Non-pigmented ciliary epithelial cell (primary cell): ENCODE measurements at places on chromosomes 2 and 18.

DNA sequence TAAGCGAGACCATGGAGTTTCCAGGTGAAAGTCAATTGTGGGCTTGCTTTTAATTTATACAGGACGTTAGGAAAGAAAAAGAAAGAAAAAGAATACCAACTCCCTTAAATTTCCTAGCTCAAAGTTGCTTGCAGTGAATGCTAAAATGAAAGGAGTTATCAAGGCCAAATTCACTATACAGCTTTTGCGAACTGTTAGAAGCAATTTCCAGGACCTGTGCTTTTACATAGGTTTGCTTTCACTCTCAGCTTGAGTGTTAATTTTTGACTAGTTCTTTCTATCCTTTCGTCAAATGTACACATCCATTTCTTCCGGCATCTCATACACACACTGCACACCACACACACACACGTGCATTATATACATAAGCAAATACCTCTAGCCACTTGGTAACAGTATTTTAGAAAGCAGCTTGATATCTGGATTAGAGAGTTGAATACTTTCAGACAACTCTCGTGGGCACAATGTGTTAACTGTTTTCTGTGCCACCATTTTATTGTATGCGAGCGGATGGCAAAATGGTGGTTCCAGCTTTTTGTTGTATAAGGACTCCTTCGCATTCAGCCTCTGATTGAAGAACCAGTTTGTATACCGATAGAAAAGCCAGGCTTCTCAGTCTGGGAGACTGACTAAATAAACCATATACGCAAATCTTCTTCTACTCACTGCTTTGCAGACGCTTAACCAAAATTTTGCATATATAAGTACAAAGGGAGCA lies 381.8 kb downstream of the MTX2 start:
- DNase-seq, result no peak

DNA sequence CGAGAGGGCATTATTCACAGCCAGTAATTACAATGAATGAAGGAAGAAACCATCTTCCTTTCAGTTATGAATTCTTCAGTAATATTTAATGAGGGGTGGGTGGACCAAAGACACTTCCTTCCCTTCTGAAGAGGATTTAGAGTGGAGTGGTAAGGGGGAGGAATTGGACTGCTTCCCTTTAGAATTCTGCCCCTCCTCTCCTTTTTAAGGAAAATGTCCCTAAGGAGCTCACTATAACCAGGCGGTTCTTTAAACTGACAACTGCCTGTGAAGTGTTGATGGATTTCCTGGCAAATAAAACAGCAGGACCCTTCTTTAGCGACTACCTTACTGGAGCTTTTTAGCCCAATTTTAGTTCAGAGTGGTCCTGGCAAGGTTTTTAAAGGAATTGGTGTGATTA lies 86.4 kb downstream of the LIMS1 start:
- DNase-seq, result no peak

DNA sequence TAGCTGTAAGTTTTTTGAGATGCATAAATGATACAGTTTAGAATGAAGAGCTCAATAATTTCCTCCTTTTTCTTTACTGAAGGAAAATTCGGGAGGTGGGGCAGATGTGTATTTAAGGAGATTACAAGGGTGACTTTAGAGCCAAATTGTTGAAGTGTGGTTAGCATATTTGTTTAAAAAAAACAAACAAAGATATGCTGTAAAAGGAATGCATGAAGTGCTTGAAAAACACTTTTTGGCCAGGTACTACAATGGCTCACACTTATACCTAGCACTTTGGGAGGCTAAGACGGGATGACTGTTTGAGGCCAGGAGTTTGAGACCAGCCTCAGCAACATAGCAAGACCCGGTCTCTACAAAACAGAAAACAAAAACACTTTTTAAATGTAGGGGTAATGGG lies 38.4 kb downstream of the CD302 start:
- DNase-seq, result no peak

DNA sequence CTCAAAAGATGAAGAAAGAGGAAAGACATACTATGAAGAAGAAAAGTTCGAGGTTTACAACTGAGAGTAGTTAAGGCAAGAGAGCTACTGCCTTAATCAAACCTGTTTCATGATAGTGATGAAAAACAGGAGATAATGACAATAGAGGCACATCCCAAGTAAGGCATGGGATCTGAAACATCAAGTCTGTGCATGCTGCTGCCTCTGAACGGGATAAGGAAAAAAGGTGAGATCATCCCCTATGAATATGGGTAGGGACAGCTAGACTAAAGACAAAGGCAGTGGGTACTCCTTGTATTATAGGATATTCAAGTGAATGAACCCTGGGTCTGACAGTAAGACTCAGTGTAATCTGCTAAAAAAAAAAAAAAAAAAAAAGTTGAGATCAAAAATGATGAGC lies 3.0 kb downstream of the EXOC6B start:
- DNase-seq, result no peak

- DNase-seq, result no peak
Measured at GRCh38 chr2:7593360-7593759, 676.1 kb downstream of the RNF144A start.

DNA sequence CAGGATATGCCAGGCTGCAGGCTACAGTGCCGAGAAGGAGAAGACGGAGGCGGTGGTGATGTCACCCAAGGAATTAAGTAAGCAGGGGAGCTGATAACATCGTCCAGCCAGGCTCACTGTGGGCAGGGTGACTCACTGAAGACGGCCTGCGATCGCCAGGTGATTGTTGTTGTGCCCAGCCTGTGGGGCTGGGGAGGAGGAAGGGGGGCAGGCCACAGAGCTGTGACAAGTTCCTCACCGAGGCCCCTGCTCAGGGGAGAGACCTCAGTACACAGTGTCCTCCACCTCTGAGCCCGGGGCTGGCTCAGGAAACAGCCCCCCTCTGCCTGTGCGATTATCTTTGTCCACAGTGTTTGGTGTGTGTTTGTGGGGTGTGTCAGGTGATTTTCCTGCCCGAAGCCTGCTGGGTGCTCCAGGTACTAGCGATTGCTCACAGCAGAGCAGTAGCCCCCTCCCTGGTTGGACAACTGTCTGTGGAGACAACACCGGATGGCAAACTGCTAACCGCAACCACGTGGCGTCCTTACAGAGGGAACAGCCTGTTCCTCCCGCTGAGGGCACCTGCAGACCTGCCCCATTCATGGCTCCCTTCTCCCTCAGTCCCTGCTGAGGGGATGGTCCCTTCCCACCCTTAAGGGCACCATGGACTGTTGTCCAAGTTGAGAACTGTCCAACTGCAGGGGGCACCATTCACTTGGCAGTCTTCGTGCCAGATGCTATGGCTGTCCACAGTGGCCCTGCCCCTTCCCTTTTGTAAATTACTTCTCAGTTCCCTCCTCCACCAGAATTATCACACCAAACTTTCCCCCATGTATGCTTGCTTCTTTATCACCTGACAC lies 95.1 kb downstream of the ZFP36L2 start:
- DNase-seq, result peak; percentile 77

DNA sequence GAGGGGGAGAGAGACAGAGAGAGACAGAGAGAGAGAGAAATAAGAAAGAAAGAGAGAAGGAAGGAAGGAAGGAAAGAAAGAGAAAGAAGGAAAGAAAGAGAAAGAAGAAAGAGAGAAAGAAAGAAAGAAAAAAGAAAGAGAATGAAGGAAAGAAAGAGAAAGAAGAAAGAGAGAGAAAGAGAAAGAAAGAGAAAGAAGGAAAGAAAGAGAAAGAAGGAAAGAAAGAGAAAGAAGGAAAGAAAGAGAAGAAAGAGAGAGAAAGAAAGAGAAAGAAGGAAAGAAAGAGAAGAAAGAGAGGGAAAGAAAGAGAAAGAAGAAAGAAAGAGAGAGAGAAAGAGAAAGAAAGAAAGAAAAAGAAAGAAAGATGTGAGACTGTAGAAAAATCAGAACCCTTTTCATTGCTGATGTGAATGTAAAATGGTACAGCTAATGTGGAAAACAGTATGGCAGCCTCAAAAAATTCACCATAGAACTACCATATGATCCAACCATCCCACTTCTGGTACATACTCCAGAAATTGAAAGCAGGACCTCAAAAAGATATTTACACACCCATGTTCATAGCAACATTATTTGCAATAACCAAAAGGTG lies 203.4 kb upstream of the POU3F3 start:
- no peak for DNase-seq

DNA sequence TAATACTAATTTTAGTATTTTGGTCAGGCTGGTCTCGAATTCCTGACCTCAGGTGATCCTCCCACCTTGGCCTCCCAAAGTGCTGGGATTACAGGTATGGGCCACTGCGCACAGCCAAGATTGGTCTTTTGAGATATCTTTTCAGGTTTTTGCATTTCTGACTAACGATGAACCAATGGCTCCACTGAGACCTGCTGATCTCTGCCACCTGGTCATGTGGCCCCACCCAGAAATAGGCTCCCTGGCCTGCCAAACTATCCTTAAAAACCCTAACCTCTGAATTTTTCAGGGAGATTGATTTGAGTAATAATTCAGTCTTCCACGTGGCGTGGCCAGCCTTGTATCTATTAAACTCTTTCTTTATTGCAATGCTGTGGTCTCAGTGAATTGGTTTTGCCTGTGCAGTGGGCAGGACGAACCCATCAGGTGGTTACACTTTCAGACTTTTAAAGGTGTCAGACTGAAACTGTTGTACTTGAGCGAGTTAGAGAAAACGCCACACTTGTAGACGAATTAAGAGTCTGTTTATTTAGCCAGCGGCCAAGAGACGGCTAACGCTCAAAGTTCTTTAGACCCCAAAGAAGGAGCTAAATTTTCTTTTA lies 85.8 kb upstream of the MSH6 start:
- no peak for DNase-seq

GRCh38 chr2:149739883-149740265 lies 152.3 kb upstream of the MMADHC start:
- DNase-seq, result no peak

- no peak for DNase-seq
Measured at GRCh38 chr2:103792042-103792441, 1030.2 kb downstream of the TMEM182 start.

DNA sequence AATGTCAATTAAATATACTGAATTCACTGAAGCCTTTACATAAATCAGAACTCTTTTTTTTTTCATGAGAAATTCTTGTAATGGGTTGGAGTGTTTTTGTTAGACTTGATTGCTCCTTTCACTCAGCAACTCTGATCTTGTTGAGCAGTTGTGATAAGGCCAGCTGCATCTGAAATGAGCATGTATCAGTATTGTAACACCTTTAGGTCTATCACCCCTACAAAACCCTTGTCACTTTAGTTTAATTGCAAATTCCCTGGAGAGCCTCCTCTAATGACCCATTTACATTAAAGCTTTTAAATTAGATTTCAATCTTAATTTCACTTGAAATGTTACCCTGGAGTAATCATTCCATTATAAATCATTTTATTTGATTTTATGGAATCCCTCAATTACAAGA lies 346.8 kb upstream of the TCF4 start:
- DNase-seq, result no peak

- no peak for DNase-seq
Measured at GRCh38 chr18:354471-354870, 86.6 kb upstream of the THOC1 start.

GRCh38 chr18:8816816-8817215 lies 111.5 kb downstream of the MTCL1 start:
- DNase-seq, result peak; percentile 76

DNA sequence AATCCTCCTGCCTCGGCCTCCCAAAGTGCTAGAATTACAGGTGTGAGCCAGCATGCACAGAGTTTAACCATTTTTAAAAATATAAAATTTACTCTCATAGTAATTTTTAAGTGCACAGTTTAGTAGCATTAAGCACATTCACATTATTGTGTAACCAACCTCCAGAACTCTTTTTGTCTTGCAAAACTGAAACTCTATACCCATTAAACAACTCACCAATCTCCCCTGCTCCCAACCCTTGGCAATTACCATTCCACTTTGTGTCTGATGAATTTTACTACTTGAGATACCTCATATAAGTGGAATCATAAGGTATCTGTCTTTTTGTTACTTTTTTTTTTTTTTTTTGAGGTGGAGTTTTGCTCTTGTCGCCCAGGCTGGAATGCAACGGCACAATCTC lies 112.5 kb downstream of the BMPR2 start:
- no peak for DNase-seq

DNA sequence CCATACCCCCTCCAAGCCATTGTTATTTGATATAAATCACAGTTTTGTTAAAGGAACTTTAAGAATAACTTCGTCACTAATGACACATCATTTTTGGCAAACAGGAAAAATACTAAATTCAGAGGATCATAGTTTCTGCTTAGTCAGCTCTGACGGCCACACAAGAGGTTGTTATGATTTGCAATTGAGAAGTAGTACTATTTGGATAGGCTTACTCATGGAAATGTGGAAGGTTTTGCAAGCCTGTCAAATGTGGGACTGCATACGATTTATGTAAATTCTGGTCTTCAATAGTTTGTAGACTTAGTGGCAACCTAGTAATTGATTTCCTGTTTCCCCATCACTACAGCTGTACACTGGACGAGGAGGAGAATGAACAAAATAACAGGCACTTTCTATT lies 108.1 kb downstream of the ARHGEF33 start:
- peak; percentile 78 for DNase-seq

GRCh38 chr2:120955427-120955826 lies 219.8 kb downstream of the GLI2 start:
- DNase-seq, result no peak

DNA sequence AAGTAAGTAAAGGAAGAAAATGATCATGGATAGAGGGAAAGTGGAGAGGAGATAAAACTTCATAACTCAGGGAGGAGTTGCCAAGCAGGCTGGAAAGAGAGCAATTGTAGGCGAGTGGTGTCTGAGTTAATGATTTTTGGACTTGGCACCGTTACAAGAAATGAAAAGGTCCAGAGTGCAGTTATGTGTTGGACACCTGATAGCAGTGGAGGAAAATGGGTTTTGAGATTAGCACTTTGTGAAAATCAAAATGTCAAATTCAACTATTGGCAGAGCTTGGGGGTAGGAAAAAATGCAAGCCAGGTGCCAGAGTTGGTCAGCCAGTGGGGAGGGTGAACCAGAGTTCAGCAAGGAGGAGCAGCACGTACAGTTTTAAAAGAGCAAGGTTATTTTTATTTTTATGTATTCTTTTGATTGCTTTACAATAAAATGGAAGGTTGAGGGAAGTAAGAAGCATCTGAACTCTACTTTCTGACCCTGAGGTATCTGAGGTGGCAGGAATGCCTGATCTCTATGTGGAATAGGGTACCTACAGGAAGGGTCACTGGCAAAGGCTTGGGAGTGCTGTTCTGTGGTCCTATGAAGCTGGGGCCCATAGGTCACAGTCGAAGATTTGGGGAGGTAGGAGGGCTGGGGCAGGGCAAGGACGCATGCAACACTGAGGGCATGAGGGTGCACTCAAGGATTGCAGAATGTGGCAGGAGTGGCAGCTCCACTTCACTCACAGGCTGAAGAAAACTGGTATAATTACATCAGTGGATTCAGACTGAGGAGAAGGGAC lies 127.5 kb downstream of the CD8B2 start:
- DNase-seq, result no peak

DNA sequence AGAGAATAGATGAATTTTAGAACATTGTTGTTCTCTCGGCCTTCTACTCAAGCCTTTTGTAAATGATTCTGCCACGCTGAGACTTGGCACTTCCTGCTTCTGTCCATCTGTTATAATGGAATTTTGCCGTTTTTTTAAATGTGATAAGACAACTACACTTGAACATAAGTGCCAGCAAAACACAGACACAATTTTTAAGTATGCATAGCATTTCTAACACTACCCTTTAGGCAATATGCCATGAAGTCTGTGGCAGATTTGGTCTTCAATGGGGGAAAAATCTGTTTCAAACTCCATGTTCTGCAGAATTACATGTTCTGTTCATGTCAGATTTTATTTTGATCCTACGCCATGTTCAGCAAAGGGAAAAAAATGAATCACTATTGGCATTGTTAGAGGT lies 1170.7 kb upstream of the SLC39A10 start:
- DNase-seq, result no peak
